ENCODE measurements at places on chromosomes 7 and 10. TPM values are rescaled to one million over a fixed set of nuclear protein-coding genes. Genes with fewer than 3 reads are reported as not detected.

- no peak for DNase-seq
Observed at GRCh38 chr7:20870977-20871376, 84.3 kb upstream of the SP8 start.

SPDYE6 gene
- total RNA-seq, result not detected

OR2A42 gene
- total RNA-seq, result not detected

GNG11 gene
- total RNA-seq, result 11.4 TPM

GRCh38 chr7:28773423-28774145, 184.5 kb downstream of the TRIL start:
- DNase-seq, result no peak

NACAD gene
- total RNA-seq, result 0.78 TPM

- DNase-seq, result no peak
Observed at GRCh38 chr10:14727465-14727864, 47.2 kb downstream of the FAM107B start.

MEPCE gene
- 14.0 TPM for total RNA-seq

DNA sequence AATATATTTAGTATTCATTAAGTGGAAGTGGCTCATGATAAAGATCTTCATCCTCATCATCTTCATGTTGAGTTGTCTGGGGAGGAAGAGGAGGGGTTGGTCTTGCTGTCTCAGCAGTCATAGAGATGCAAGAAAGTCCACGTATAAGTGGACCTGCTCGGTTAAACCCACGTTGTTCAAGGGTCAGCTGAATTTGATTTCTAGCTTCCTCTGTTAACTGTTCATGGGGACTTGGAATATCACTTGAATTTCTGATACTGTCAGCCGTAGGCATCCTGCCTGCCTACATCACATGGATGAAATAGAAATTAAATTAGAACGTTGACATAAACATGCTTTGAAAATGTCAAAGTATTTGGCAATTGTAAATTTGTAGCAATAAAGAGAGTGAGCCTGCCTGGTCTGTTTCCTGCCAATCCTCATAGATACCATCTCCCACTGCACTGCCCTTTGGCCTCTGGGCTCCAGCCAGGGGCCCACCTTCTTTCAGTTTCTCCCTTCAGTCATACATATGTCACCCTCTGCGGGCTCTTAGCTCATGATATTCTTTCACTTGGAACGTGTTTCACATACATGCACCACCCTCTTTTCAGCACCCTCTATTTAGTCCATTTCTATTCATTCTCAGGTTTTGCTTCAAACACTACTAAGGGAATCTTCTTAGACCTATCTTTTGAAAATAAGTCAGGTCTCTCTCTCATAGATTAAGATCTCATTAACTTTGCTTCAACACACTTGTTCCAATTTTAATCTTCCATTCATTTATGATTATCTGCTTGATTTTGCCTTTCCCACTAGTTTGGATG, 376.3 kb downstream of the IPMK start:
- DNase-seq, result no peak

ZNF853 gene
- total RNA-seq, result 11.2 TPM

- no peak for DNase-seq
Observed at GRCh38 chr10:114708717-114709335, 50.8 kb upstream of the ABLIM1 start.

PIP4K2A gene
- 7.8 TPM for total RNA-seq

- DNase-seq, result no peak
Observed at GRCh38 chr7:77208416-77208815, 8.8 kb upstream of the FGL2 start.

- no peak for DNase-seq
Observed at GRCh38 chr10:69703256-69703655, 73.2 kb downstream of the FAM241B start.

LIPK gene
- not detected for total RNA-seq

- DNase-seq, result no peak
Observed at GRCh38 chr7:32253299-32253698, 183.1 kb upstream of the PDE1C start.

VSIR gene
- total RNA-seq, result 14.8 TPM

DNA sequence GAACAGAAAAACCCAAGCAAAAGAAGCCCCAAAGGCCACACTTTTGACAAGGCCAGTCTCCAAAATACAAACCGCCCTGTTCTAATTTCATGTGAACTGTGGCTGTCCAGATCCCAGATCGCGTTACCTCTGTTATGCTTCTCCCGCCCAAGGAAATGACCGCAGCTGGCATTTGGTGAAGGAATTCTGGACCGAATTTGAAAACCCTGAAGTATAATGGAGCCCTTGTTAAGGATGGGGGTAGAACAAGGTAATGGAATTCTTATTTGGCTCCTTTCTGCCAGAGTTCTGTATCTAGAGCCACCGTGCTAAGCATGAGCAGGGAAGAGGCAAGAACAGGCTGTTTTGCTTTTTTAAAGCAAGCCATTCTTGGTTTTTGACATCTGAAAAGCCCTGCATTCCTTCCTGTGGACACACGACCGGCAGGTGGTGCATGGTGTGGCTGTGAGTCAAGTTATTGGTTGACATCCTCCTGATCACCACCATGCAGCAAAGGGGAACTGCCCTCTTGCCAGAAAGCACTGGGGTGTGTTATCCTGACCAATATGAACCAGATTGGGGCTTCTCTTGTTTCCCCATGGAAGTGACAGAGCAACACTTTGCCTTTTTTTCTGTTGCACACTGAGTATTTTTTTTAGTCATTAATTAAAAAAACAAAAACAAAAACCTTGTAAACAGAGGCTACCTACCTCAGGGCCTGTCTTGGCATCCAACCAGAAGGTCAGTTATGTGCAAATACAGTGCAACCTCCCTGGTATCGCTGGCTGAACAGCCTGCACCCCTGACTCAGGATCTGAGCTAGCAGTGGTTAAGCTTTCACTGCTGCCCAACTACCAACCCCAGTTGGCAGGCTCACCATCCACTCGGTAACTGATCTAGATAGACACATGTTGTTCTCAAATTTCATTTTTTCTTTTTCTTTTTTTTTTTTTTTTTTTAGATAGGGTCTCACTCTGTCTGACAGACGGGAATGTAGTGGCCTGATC, 14.2 kb downstream of the UCMA start:
- DNase-seq, result no peak

DNA sequence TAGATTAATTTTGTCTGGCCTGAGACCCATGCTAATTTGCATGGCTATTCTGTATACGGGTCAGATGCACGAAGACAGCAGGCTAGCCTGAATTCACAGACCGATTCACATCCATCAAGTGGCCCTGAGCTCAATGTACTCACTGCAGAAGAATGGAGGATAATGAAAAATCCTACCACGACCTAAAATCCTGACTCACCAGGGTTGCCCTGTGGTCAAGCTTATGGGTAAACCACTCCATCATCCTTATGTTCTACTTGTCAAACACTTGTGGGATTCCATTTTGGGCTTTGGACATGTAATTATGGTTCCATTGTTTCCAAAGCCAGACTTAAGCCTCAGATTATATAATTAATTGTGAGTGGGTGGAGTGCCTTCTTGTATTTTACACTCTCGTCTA, 110.4 kb upstream of the ZNF438 start:
- no peak for DNase-seq

DNA sequence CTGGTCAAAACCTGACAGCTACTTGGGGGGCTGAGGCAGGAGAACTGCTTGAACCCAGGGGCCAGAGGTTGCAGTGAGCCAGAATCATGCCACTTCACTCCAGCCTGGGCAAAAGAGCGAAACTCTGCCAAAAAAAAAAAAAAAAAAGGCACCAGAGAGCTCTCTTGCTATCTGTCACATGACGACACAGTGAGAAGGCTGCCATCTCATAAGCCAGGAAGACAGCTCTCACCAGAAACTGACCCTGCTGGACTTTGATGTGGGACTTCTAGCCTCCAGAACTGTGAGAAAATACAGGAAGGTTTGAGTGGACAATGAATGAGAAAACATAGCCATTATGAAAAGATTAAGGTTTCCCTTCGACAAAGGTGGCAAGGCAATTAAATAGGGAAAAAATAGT, 51.1 kb upstream of the KCNIP2 start:
- no peak for DNase-seq

- DNase-seq, result no peak
Observed at GRCh38 chr7:41431671-41432070, 271.2 kb downstream of the INHBA start.

Data from body of pancreas (tissue), 4 donors.